ENCODE measurements at places on chromosomes 1 and 21.

DNA sequence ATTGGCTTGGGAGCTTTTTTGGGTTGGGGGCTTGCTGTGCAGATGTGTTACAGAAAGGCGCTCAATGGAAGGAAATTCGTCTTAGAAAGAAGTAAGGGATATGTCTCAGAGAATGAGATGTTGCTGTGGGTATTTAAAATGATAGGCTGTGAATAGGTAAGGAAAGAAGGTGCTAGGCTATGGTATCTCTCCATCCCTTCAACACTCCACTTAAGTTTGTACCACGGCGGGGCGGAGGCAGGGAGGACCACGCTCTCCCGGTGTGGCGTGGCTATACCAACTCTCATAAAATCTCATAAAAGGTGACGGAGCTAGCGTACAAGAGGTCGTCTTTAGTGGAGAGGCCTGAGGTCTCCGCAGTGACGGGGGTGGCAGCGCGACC is 305 bp upstream of the RPS6KC1 start:
- peaks cover 30% of the 10 kb centered on the region for H3K4me1 ChIP-seq
- H3K27me3 ChIP-seq, result peaks cover 23% of the 10 kb centered on the region
- H3K27ac ChIP-seq, result peak overlapping the region; percentile 89
- peak overlapping the region; percentile 95 for H3K4me3 ChIP-seq
- no peak for DNase-seq

DNA sequence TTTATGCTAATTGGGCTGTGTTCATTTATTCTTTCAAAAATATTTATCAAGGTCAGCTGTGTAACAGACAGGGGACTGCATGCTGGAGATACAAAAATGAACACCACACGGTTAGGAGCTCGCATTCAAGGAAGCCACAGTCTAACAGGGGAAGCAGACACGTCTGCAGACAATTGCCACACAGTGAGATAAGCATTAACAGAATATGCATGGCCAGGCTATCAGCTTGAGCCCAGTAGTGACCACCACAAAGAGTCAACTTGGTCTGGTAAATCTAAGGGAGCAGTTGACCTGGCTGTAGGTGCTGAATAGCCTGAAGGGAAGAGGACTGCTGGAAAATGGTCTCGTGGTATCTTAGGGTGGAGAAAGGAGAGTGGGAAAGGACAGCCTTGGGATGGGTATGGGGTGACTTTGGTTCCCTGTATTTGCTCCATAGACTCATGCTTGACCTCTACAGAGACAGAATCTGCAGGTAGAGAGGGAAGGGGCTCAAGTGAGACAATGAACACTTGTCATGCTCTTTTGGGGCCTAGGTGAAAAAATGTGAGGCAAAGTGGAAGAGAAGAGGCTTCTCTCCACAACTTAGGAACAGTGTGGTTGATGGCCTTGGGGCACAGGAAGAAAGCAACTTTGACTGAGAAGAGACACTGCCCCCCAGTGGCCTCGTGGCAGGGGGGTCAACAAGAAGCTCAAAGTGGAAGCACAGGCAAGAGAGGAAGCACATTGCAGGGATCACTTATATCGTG is 7.6 kb upstream of the NPL start:
- peaks cover 3% of the 10 kb centered on the region for H3K36me3 ChIP-seq
- DNase-seq, result peak; percentile 56
- no peaks in the 10 kb centered on the region for H3K27me3 ChIP-seq
- H3K4me3 ChIP-seq, result no peak overlapping the region

GRCh38 chr1:19370453-19371170 is 58.5 kb downstream of the SLC66A1 start:
- H3K4me1 ChIP-seq, result peaks cover 22% of the 10 kb centered on the region
- peaks cover 28% of the 10 kb centered on the region for H3K36me3 ChIP-seq
- H3K27me3 ChIP-seq, result no peaks in the 10 kb centered on the region
- no peak for DNase-seq
- peak overlapping the region; percentile 87 for H3K27ac ChIP-seq

GRCh38 chr1:30706528-30706927 is 16.9 kb downstream of the MATN1 start:
- no peaks in the 10 kb centered on the region for H3K36me3 ChIP-seq
- no peaks in the 10 kb centered on the region for H3K4me1 ChIP-seq
- H3K27ac ChIP-seq, result no peak overlapping the region
- no peak overlapping the region for H3K4me3 ChIP-seq
- peaks cover 27% of the 10 kb centered on the region for H3K27me3 ChIP-seq
- no peak for DNase-seq

DNA sequence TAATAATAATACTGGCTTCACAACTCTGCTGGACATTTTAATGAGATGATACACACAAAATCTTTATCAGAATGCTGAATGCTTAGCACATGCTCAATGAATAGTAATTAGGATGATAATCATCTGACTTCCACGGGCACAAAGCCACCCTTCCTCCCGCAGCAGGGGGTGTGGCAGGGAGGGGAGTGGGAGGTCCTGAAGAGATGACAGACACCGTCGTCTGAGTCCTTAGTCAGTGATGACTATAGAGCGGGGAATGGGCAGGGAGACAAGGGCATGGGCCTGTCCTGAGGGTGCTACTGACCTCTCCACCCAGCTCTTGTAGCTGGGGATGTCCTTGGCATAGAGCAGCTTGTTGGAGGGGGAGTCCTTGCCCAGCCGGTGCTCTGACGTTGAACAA is 117.6 kb upstream of the CD34 start:
- H3K27me3 ChIP-seq, result peaks cover 69% of the 10 kb centered on the region
- no peaks in the 10 kb centered on the region for H3K36me3 ChIP-seq
- no peak overlapping the region for H3K4me3 ChIP-seq
- DNase-seq, result no peak
- H3K4me1 ChIP-seq, result no peaks in the 10 kb centered on the region

DNA sequence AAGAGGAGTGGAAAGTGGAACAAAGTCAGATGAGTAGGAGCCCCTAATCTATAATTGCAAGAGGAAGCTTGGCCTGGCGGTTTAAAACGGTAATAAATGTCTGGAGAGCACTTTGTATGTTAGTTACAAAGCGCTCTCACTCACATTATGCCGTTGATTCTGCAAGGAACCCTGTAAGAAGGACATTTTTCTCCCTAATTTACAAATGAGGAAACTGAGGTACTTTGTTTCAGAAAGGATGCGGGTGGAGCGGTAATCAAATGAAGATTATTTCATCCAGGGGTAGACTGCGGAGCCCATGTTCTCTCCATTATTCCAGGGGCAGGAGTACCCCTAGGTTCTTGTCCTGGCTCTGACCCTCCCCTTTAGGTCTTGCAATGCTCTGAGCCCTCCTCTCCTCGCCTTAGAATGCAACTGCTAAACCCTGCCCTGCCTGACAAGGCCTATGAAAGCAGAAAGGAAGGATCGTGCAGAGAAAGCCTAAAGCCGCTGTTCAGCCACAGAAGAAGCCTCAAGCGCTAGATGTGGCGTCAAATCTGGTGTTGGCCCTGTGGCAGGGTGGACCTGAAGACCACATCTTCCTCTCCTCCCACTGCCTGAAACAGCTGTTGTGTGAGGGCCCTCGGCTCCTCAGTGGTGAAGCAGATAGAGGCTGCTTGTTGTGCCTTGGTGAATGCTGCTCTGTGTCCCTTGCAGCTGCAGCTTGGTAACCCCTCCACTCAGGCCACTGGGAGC is 588 bp upstream of the PACC1 start:
- H3K4me1 ChIP-seq, result peaks cover 23% of the 10 kb centered on the region
- H3K27me3 ChIP-seq, result no peaks in the 10 kb centered on the region
- H3K4me3 ChIP-seq, result peak overlapping the region; percentile 99
- peak overlapping the region; percentile 83 for H3K27ac ChIP-seq
- H3K36me3 ChIP-seq, result peaks cover 10% of the 10 kb centered on the region
- no peak for DNase-seq

GRCh38 chr1:219397511-219397910 is 215.4 kb downstream of the ZC3H11B start:
- H3K4me3 ChIP-seq, result no peak overlapping the region
- no peak overlapping the region for H3K27ac ChIP-seq
- no peak for DNase-seq
- H3K27me3 ChIP-seq, result peaks cover 11% of the 10 kb centered on the region
- H3K4me1 ChIP-seq, result no peaks in the 10 kb centered on the region

DNA sequence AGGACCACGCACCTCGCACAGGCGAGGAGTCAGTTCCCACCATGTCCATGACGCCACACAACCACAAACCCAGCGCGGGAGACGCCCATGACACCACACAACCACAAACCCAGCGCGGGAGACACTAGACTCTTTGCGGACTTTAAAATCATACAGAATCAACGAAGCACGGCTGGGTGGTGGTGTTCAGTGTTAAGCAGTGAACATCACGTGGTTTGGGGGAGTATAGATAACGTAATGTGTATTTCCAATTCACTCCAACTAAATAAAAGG is 19.2 kb downstream of the PTTG1IP start:
- no peak overlapping the region for H3K4me3 ChIP-seq
- DNase-seq, result no peak
- peaks cover 22% of the 10 kb centered on the region for H3K4me1 ChIP-seq
- no peaks in the 10 kb centered on the region for H3K27me3 ChIP-seq
- peak overlapping the region; percentile 77 for H3K27ac ChIP-seq
- H3K36me3 ChIP-seq, result peaks cover 90% of the 10 kb centered on the region

DNA sequence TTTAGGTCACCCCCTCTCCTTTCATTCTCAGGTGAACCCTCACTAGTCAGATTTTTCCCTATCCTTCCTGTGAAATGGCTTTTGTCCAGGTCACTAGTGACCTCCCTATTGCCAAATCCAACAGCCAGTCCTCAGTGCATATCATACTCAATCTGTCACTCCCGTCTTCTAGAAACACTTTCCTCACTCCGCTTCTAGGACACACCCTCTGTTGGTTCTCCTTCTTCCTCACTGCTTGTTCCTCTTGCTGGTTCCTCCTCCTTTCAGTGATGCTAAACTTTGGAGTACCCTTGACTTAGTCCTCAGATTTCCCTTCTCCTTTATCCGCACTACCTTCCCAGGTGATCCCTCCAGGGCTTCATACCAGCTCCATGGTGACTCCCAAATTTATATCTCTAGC is 94.3 kb downstream of the RNF220 start:
- no peak overlapping the region for H3K4me3 ChIP-seq
- peaks cover 7% of the 10 kb centered on the region for H3K27me3 ChIP-seq
- DNase-seq, result no peak
- H3K4me1 ChIP-seq, result no peaks in the 10 kb centered on the region
- H3K36me3 ChIP-seq, result no peaks in the 10 kb centered on the region

DNA sequence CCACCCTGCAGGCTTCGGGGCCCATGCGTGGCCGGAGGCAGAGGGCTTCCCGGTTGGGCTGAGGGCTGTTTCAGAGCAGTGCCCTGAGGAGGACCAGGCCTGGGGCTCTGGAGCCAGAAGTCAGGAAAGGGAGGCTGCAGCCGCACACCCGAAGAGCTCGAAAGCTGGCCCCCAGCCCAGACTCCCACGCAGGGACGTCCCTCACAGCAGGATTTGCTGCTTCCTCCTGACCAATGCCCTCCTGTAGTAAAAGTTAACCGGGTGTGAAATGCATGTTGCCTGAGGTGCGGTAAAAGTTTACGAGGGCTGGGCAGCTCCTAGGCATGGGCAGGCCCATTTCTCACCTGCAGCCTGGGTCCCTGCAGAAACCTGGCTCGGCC is 101.5 kb upstream of the ARHGEF16 start:
- no peak overlapping the region for H3K27ac ChIP-seq
- H3K4me1 ChIP-seq, result no peaks in the 10 kb centered on the region
- DNase-seq, result no peak
- H3K4me3 ChIP-seq, result no peak overlapping the region
- H3K36me3 ChIP-seq, result no peaks in the 10 kb centered on the region
- H3K27me3 ChIP-seq, result peaks cover 27% of the 10 kb centered on the region

GRCh38 chr1:180632326-180633056 is 669 bp downstream of the XPR1 start:
- H3K36me3 ChIP-seq, result peaks cover 9% of the 10 kb centered on the region
- no peaks in the 10 kb centered on the region for H3K27me3 ChIP-seq

- no peak overlapping the region for H3K27ac ChIP-seq
- peaks cover 29% of the 10 kb centered on the region for H3K27me3 ChIP-seq
- H3K36me3 ChIP-seq, result no peaks in the 10 kb centered on the region
- no peaks in the 10 kb centered on the region for H3K4me1 ChIP-seq
- DNase-seq, result no peak
Measured at GRCh38 chr1:244173769-244174168, 122.7 kb downstream of the ZBTB18 start.

- H3K27ac ChIP-seq, result no peak overlapping the region
- no peak overlapping the region for H3K4me3 ChIP-seq
- DNase-seq, result no peak
- H3K36me3 ChIP-seq, result no peaks in the 10 kb centered on the region
Measured at GRCh38 chr1:232283864-232284263, 346.1 kb downstream of the SIPA1L2 start.

- no peak overlapping the region for H3K4me3 ChIP-seq
- no peaks in the 10 kb centered on the region for H3K4me1 ChIP-seq
- DNase-seq, result no peak
- no peak overlapping the region for H3K27ac ChIP-seq
Measured at GRCh38 chr1:71269818-71270217, 189.0 kb upstream of the ZRANB2 start.

- peaks cover 83% of the 10 kb centered on the region for H3K36me3 ChIP-seq
- H3K27me3 ChIP-seq, result no peaks in the 10 kb centered on the region
- peaks cover 55% of the 10 kb centered on the region for H3K4me1 ChIP-seq
Measured at GRCh38 chr1:157133426-157133825, 4.8 kb downstream of the ETV3 start.

DNA sequence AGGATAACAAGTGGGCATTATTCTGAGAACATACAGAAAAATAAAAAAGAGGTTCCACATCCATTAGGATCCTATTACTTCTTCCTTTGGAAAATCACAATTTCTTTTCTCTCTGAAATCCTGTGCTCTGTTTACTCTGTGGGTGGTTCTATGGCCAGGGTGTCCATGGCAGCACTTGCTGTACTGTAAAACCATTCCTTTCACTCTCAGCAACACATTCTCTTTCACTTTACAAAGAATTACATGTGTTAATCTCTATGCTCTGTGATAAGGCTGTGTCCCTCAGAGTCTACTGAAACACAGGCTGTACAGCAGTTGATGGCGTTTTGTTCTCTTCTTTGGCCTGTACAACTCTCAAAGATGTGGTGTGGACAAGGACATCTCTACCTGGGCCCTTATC is 524.1 kb downstream of the PTBP2 start:
- H3K27me3 ChIP-seq, result no peaks in the 10 kb centered on the region
- H3K27ac ChIP-seq, result no peak overlapping the region
- H3K4me3 ChIP-seq, result no peak overlapping the region
- no peaks in the 10 kb centered on the region for H3K36me3 ChIP-seq
- DNase-seq, result no peak

DNA sequence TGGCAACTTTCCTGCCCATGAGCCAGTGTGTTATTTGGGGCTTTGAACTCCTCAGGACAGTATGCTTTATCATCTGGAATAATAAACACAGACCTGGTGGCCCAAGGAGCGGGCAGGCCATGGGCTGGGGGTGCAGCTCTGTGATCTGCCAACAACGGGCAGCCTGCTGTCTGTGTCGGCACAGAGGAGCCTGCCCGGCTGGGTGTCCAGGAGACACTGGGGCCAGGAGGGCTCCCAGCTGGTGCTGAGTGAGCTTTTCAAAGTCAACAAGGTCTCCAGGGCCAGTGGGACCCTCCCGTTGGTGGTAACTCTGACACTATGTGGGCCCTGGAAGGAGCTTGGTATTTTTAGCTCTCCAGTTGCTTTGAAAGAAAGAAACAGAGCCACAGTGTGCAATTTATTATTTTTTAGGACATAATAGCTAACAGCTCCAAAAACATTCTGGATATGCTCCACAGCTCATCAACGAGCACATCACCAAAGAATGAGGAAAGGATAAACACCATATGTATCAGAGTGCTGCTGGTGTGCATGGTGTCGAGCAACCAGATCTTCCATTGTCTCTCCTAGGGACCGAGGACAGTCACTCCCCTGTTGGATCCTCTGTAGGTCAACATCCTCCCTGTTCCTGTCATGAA is 488.7 kb upstream of the USP24 start:
- H3K27ac ChIP-seq, result no peak overlapping the region
- H3K27me3 ChIP-seq, result peaks cover 10% of the 10 kb centered on the region
- H3K36me3 ChIP-seq, result no peaks in the 10 kb centered on the region
- no peak overlapping the region for H3K4me3 ChIP-seq
- H3K4me1 ChIP-seq, result no peaks in the 10 kb centered on the region

- peaks cover 17% of the 10 kb centered on the region for H3K27me3 ChIP-seq
- H3K27ac ChIP-seq, result no peak overlapping the region
- no peak for DNase-seq
- H3K4me3 ChIP-seq, result no peak overlapping the region
Measured at GRCh38 chr1:207134581-207134980, 30.5 kb downstream of the C4BPA start.
